A549 treated with ZK216348 at 1 μM for 4 hours (cell line): ENCODE measurements at places on chromosomes 16 and 17. TPM values are rescaled to one million over a fixed set of nuclear protein-coding genes. Genes with fewer than 3 reads are reported as not detected.

The KRTAP4-11 gene
- total RNA-seq: not detected in 5 replicates

The CCDC154 gene
- 0.31 to 0.55 TPM (median 0.34 TPM) in 3 of 5 replicates, not detected in the others for total RNA-seq

The ARHGAP23 gene
- 42.1 to 70.8 TPM (median 62.8 TPM) in 5 replicates for total RNA-seq

The TTYH2 gene
- 2.0 to 3.7 TPM (median 2.0 TPM) in 5 replicates for total RNA-seq

The NPB gene
- 0.44 to 0.65 TPM (median 0.58 TPM) in 4 of 5 replicates, not detected in the other for total RNA-seq

The METRNL gene
- 19.1 to 32.2 TPM (median 27.6 TPM) in 5 replicates for total RNA-seq

The KCNH6 gene
- total RNA-seq: not detected in 5 replicates

The NEUROD2 gene
- 0.18 TPM in 1 of 5 replicates, not detected in the others for total RNA-seq

The TAOK1 gene
- total RNA-seq: 10.3 to 29.4 TPM (median 21.6 TPM) in 5 replicates

The SCGB1C2 gene
- not detected in 5 replicates for total RNA-seq

The CDH8 gene
- 0.06 to 1.0 TPM (median 0.57 TPM) in 4 of 5 replicates, not detected in the other for total RNA-seq

The PRAC1 gene
- not detected in 5 replicates for total RNA-seq

The QPRT gene
- total RNA-seq: 0.31 to 1.1 TPM (median 0.87 TPM) in 5 replicates

The PVALEF gene
- total RNA-seq: not detected in 5 replicates

The TBC1D3G gene
- not detected in 5 replicates for total RNA-seq

The C16orf96 gene
- 0.04 to 0.06 TPM in 2 of 5 replicates, not detected in the others for total RNA-seq

The PYY gene
- not detected in 5 replicates for total RNA-seq

The TPSG1 gene
- total RNA-seq: not detected in 5 replicates

The NME1 gene
- total RNA-seq: 517 to 794 TPM (median 696 TPM) in 5 replicates

The SLC52A1 gene
- 0.33 to 1.1 TPM (median 0.75 TPM) in 5 replicates for total RNA-seq

The ODAD4 gene
- total RNA-seq: 1.2 to 2.0 TPM (median 1.5 TPM) in 5 replicates

The MYADML2 gene
- not detected in 5 replicates for total RNA-seq

The HS3ST3B1 gene
- total RNA-seq: 0.52 to 0.73 TPM (median 0.68 TPM) in 5 replicates

The PFAS gene
- 25.9 to 60.8 TPM (median 51.2 TPM) in 5 replicates for total RNA-seq
